ENCODE measurements at places on chromosomes 12 and 14.

- no peak for DNase-seq
These were observed 50.1 kb upstream of the KCNA1 start for GRCh38 chr12:4859478-4860210.

DNA sequence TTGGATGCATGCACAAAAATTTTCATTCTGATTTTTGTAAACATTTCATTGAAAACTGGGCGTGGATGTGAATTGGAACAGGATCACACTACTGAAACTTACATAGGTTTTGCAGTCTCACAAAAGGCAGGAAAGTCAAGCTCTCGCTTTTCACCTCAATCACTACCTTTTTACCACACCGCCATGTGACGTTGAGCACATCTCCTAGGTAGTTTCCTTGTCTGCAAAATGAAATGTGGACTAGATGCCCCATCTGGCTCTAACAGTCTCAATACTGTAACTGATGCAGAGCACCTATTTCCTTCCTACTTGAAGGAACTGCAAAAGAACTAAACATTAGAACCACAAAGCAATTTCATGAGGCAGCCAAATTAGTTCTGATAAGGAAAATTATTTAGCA, 4.4 kb upstream of the YY1 start:
- no peak for DNase-seq

- DNase-seq: no peak
These were observed 3.5 kb downstream of the SLC7A7 start for GRCh38 chr14:22811722-22812121.

DNA sequence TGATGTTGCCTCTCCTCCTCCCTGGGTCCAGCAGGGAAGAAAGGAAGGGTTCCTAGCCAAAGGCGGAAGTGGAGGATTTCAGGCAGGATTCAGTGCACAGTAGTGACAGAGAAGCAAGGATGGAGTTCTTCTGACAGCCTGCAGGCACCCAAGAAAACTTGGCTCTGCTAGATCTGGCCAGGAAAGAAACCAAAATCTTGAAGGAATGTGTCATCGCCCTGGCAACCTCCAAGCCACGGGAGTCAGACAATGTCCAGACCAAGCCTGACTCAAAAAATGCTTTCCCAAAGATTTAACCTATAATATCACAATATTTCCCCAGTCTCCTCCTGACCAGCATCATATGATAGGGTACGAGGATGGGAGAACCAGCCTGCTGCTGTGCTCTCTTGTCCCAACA, 22.8 kb upstream of the DHRS4 start:
- no peak for DNase-seq

Measured in activated naive CD8-positive, alpha-beta T cell treated with anti-CD3 and anti-CD28 coated beads, Interleukin-2, amount 50 U/mL, for 16 hours (primary cell).